ENCODE measurements at places on chromosomes 2 and 18. TPM values are rescaled to one million over a fixed set of nuclear protein-coding genes. Genes with fewer than 3 reads are reported as not detected.

DNA sequence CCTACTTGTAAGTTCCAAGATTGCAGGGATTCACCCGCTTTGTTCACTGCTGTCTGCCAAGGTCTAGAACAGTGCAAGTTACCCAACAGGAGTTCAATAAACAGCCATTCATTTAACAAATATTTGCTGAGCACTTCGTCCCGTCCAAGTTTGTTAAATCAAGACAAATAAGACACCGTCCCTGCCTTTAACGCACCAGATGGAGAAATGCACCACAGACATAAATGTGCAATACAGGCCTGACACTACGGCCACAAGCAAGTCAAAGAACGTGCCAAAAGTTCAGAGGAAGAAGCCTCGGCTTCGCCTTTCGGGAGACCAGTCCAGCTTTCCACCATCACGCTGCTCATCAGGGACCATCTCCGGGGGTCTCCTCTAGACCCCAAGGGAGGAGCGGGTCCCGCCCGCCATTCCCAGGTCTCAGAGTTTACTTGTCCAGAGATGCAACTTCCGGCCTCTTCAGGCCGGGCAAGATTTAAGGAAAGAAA is 429 bp downstream of the C2orf76 start:
- no peak for DNase-seq

- DNase-seq = peak; percentile 79
Observed at GRCh38 chr2:167279810-167280209, 391.5 kb downstream of the XIRP2 start.

DNA sequence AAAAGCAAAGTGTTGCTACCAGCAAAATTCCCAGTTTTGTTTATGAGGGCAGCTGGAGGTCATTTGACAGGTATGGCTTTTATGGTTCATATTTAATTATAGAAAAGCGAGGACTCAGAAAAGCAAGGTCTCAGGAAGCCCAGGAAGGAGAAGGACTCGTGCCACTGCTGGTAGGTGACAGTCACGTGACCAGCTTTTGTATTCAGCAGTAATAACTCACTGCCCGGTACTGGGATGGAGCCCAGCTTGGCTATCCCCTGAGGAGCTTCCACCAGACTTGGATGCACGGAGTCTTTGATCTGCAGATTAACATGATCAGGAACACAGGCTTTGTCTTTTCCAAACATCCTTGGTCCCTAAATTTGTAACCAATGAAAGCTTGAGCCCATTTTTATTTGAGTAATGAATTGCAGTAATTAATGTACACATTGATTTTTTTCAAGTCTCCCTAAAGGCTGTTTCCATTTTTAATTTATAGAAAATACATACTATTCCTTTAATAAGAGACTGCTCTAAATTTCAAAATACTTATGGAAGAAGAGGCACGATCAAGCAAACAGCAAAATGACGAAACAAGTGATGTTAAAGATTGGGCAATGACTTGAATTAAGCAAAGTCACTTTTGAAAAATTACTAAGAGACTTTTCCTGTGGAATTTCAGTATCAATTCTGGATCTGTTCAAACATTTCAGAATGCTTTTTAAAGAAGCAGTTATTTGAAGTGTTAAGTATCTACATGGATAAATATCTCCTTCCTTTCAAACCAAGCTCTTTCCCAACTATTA is 251.7 kb upstream of the HNRNPA3 start:
- no peak for DNase-seq

DNA sequence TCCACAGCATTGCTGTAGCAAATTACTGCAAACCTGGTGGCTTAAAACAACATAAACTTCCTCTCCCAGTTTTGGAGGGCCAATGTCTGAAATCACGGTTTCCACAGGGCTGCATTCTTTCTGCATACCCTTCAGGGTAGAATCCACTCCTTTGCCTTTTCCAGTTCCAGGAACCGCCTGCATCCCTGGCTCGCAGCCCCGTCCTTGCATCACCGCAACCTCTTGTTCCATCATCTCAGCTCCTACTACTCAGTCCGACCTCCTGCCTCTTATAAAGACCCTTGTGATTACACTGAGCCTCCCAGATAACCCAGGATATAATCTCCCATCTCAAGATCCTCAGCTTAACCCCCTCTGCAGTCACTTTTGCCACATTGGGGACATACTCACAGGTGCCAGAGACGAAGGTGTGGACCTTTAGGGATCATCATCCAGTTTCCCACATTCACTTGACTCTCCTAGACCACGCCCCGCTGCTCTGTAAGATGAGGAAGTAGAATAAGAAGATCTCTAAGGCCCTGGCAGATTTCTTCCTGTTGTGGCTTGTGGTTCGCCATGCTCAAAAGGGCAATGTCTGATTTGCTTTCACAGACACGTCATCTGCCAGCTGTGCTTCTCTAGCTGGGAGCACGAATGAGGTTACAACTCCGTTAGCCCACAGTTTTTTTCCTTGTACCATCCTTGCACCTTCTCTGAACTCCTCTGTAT is 103.6 kb upstream of the AGAP1 start:
- no peak for DNase-seq

Gene RAD51AP2
- not detected for total RNA-seq

Gene RGPD4
- not detected for total RNA-seq

Gene FBXO41
- total RNA-seq = 13.3 TPM

Gene FAM228A
- total RNA-seq = 1.2 TPM

Gene GAL3ST2
- total RNA-seq = not detected

DNA sequence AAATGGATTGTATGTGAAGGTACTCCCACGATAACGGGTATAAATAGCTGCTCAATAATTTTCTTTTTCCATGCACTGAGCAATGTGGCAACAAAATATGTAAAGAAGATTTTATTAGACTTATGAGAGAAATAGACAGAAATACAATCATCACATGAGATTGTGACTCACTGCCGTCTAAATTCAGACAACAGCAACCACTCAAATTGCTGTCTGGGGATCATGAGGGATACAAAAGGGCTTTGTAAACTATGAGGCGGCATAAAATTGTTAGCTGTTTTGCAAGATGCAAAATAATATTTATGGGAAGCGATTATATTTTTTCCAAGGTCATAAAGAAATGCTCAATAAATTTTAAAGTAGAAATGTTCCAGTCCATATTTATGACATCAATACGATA is 259.1 kb upstream of the AGAP1 start:
- no peak for DNase-seq

Gene ACMSD
- not detected for total RNA-seq

GRCh38 chr2:224780106-224780505 is 63.9 kb upstream of the CCDC195 start:
- no peak for DNase-seq

GRCh38 chr2:56464613-56465012 is 280.8 kb downstream of the CCDC85A start:
- no peak for DNase-seq
